ENCODE measurements at places on chromosomes 2 and 18. TPM values are rescaled to one million over a fixed set of nuclear protein-coding genes. Genes with fewer than 3 reads are reported as not detected.

- peak; percentile 22 for DNase-seq
Observed at GRCh38 chr18:77106331-77106730, 26.3 kb downstream of the MBP start.

GRCh38 chr2:44118257-44118656, 50.4 kb upstream of the PPM1B start:
- no peak for DNase-seq

DNA sequence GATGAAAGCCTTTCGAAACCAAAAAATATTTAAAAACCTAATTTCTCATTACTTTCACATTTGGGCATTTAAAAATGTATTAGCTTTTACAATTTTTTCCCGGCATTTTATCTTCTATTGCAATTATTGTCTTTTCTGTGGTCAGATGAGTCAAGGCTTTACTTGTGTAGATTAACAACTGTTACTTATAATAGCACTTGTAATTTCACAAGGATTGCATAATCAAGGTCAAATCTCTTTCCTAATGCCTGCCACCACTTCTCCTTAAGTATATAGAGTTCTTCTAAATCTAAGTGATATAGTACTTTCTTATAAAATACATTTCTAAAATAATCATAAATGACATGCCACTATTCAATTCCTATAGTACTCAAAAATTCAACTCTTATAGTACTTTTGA, 67.2 kb downstream of the SLC8A1 start:
- no peak for DNase-seq

GRCh38 chr2:85248773-85249509, 78.8 kb downstream of the TGOLN2 start:
- peak; percentile 53 for DNase-seq

- no peak for DNase-seq
Observed at GRCh38 chr2:128727404-128727803, 408.7 kb upstream of the HS6ST1 start.

DNA sequence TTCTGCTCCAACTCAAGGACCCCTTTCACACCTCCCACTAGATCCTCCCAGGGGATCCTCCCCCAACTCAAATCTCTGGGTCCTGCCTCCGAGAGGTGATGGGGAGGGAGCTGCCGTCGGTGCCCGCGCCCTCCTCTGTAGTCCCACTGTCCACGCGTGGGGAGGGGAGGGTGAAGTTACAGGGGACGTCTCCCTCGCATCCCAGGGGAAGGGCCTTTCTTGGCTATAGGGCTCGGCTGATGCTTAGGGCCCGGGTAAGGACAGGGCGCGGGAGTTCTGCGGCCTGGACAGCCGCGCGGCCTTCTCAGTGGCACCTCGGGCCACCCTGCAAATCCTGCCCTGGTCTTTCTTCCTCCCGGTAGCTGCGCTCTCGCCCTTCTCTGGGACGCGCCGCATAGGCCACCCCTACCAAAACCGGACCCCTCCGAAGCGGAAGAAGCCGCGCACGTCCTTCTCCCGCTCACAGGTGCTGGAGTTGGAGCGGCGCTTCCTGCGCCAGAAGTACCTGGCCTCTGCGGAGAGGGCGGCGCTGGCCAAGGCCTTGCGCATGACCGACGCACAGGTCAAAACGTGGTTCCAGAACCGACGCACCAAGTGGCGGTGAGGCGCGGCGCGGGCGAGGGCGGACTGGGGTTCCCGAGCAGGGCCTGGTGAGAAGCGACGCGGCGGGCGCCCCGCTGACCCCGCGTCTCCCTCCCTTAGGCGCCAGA, 1.2 kb downstream of the TLX2 start:
- DNase-seq: no peak

GRCh38 chr2:169964740-169965139, 137.5 kb downstream of the UBR3 start:
- DNase-seq: no peak

DNA sequence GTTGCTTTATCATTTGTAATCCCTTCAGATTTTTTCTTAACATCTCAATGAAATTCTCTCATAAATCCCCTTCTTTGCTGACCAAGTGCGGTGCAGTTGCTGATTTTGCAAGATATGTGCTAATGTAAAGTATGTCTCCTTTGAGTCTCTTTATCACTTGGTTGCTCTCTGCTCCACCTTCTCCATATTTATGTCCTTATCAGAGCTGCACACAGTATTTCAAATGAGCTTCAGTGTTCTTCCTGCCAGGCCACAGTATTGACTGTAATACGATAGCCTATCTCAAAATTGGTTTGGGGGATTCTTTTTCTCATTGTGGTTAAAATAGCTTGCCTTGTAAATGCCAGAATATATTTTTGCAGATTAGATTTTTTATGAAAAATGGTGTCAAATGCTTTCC, 32.2 kb downstream of the MAIP1 start:
- no peak for DNase-seq

- DNase-seq: no peak
Observed at GRCh38 chr18:51953521-51953920, 386.5 kb upstream of the DCC start.

SMYD1 gene
- 214 TPM for total RNA-seq

UGT1A5 gene
- total RNA-seq: not detected

TMEM37 gene
- total RNA-seq: 0.80 TPM

Measured in gastrocnemius medialis (tissue), 4 donors.